Activated T-helper 1 cell treated with anti-CD3 and anti-CD28 coated beads, Interleukin-12 subunit alpha, Interleukin-12 subunit beta, Interleukin-2, Interleukin-4 antibody, amounts not matched to agents 30 ng/mL and 10 ng/mL and 1 ng/mL, durations not matched to agents 14 hours and 24 hours and 36 hours (primary cell): ENCODE measurements at places on chromosomes 2 and 18.

DNA sequence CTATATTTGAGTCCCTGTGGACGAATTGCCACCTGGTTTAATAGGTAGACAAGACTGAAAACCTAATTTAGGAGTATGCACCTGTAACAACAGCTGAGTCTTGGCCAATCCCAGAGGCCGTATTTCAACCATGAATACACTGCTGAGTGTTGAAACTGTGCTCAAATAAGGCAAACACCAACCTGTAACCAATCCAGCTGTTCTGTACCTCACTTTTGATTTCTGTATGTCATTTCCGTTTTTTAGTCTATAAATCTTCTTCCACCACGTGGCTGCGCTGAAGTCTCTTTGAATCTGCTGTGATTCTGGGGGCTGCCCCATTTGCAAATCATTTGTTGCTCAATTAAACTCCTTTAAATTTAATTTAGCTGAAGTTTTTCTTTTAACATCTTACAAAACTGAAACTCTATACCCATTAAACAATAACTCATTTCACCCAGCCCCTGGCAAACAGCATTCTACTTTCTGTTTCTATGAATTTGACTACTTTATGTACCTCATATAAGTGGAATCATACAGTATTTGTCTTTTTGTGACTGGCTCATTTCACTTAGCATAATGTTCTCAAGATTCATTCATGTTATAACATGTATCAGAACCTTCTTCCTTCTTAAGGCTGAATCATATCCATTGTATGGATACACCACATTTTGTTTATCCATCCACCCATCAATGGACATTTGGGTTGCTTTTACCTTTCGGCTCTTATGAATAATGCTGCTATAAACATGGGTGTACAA lies 7.5 kb upstream of the YPEL5 start:
- no peak for DNase-seq

DNA sequence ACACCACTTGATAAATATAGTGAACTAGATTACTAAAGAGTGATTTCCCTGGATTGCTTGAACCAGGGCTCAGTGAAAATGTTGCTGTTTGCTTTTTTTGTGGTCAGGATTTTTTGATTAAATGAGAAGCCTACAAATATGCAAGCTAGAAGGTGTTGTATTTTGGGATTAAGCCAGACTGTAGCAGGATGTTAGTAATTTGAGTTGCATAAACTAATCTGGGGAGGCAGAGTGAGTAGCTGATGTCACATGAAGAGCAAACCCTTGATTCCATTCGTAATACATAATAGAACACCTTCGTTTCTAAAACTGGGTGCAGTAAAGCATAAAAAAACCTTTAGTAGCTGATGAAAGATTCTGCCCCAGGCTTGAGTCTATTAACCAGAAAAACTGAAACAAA lies 32.0 kb downstream of the NEDD4L start:
- no peak for DNase-seq

- DNase-seq = no peak
Measured at GRCh38 chr2:15559379-15560139, 1.6 kb downstream of the NBAS start.

- DNase-seq = no peak
Measured at GRCh38 chr2:49355611-49356010, 201.3 kb upstream of the FSHR start.

DNA sequence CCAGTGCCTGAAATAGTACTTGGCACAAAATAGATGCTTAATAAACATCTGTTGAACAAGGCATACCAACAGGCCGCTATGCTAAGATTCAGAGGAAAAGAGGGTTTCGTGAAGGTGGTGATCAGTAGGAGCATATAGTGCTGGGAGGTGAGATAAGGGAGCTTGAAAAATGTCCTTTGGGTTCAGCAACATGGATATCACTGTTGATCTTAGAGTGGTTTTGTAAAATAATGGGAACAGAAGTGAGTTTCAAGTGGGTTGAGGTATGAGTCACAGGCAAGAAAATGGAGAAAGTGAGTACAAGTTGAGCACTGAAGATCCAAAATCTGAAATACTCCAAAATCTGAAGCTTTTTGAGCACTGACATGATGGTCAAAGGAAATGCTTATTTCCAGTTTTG lies 4.4 kb downstream of the CENPO start:
- no peak for DNase-seq

- DNase-seq = no peak
Measured at GRCh38 chr18:49025767-49026500, 75.2 kb upstream of the SMAD7 start.

GRCh38 chr18:63749489-63749888 lies 25.7 kb upstream of the SERPINB7 start:
- DNase-seq = no peak
